ENCODE measurements at places on chromosomes 13 and 19.

DNA sequence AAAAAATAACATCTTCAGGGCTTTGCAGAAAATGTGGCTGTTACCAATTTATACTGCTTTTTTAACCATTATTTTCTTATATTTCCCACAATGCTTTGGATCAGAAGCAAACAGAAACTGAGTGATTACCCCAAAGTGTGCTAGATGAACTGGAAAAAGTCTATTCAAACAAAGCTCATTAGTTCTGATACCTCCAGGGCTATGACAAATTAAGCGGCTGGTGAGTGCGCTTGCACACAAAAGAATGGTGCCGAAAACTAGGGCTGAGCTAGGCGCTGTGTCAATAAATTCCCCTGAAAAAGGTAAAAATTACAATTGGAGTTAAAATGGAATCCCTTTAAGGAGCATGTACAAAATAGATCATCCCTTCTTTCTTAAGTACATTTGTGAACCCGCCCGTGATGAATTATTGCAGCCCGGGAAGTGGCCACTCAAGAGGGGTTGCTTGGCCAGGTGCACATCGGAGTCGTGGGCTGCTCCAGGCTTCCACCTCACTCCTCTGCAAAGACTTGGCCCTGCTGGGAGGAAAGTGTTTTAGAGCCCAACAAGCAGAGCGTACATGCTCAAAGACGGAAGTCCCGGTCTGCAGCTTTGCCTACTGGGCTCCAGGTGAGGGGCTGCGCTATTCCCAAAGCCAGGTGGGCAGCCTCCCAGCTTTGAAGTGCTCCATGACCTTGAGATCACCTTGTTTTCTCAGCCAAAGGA, 164.0 kb upstream of the ZNF507 start:
- DNase-seq: no peak

DNA sequence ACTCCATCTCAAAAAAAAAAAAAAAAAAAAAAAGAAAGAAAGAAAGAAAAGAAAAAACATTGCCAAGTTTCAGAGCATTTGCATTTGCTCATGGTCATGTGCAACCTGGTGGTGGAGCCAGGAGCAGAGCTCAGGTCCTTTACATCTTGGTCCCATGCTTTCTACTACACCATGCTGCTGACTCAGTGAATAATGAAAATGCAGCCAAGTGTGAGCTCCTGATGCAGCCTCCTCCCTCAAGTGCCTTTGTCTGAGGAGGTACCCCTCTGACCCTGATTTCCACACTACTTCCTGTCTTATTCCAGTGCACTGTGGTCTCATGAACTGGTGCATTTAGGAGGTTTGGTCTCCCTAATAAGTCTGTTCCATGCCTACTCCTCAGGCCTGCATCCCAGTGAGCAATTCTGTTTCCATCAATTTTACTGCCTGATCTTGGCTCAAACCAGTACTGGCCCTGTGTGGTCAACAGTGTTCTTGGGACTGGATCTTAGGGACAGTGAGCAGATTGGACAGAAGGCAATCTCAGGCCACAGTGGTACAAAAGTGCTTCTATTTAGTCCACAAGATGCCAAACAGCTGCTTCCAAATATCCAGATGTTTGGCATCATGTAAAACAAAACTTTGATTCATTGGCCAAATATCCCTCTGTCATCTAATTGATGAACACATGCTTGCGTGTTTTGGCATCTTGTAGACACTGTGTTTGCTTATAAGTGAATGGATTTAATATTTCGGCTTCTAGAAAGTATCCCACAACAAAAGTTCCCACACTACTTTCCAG, 28.8 kb upstream of the LRCH1 start:
- peak; percentile 79 for DNase-seq

GRCh38 chr13:45368571-45368970, 27.6 kb upstream of the TPT1 start:
- DNase-seq: peak; percentile 61

- peak; percentile 56 for DNase-seq
Measured at GRCh38 chr13:69545551-69545950, 562.1 kb upstream of the ATXN8OS start.

DNA sequence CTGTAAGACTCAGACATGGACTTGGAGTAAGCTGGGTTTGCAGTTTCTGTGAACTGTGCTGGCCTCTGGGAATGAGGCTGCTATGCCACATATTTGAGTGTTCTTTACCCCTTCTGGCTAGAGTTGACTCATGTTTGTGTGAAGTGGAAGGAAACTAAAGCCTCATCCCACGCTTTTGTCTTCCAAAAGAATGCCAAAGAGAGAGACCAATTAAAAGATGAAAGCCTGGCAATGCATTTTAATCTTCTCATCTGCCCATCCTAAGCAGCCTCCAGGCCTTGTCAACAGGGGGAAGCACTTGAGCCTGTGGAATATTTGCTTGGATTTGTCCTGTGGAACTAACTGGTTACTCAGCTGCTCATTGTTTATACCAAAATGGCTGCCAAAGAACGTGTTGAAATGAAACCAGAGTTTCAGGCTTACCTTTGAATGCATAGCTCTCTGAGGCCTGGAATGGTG, 49.1 kb downstream of the LMO7 start:
- peak; percentile 77 for DNase-seq

DNA sequence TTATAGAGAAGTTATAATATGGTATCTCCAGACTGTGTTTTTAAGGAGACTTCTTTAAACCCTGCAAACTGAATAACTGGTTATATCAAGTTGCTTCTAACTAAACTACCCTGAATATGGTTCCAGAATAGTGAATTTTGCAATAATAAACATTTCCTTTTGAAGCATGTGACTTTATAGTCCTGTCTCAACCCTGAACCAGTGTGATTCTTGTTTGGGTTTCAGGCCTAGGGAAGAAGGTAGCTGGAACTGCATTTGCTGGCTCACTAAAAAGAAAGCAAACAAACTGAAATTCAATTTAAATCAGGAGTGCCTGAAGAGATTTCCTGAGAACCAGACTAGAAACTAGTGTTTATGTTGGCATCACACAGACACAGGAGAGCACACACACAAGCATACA, 4.9 kb downstream of the ARHGEF7 start:
- DNase-seq: no peak

DNA sequence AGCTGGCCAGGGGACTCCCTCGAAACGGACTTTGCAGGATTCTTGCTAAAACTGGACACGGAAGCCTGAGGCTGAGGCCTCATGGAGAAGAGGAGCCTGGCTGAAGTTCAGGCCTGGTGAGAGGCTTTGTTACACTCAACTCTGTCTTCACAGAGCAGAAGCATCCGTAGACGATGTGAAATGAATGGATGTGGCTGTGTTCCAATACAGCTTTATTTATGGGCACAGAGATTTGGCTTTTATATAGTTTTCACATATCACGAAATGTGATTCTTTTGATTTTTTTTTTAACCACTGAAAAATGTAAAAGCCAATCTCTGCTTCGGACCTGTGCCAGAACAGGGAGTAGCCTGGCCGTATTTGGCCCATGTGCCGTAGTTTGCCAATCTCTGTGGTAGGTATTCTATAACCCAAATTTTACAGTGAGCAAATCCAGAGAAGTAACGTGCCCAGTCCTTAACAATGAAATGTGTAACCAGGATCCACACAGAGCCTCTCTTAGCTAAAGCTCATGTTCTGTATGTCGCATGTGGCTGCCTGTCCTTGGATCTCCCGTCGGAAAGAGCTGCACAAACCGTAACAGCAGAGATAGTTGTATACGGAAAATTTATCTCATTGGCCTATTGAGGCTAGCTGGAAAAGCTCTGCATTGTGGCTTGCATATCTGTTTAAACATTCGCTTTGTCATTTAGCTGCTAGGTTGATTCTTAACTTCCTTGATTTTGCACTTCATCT, 171.6 kb upstream of the RNF113B start:
- no peak for DNase-seq

GRCh38 chr19:10593148-10593547, 6.0 kb upstream of the AP1M2 start:
- no peak for DNase-seq

GRCh38 chr13:27712421-27712820, 79.9 kb upstream of the GSX1 start:
- DNase-seq: peak; percentile 13

GRCh38 chr13:53200075-53200474, 171.5 kb downstream of the OLFM4 start:
- DNase-seq: no peak

DNA sequence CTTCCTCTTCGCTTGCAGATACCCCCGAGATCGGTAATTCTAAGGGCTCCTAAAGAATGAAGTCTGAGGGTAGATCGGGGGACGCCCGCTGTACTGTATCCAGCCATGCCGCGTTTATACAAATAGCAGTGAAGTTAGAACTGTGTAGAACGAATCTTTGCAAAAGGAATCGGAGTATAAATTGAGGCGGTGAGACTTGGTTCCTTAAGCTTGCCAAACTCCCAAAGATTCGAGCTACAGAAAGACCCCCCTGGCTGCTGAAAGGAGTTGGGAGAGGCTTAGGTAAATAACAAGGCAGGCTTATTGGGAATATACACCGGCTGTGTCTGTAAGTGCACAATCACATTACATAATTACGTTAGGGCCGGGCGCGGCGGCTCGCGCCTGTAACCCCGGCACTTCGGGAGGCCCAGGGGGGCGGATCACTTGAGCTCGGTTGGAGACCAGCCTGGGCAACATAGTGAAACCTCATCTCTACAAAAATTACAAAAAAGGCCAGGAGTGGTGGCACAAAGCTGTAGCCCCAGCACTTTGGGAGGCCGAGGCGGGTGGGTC, 12.2 kb downstream of the TMEM160 start:
- peak; percentile 29 for DNase-seq

DNA sequence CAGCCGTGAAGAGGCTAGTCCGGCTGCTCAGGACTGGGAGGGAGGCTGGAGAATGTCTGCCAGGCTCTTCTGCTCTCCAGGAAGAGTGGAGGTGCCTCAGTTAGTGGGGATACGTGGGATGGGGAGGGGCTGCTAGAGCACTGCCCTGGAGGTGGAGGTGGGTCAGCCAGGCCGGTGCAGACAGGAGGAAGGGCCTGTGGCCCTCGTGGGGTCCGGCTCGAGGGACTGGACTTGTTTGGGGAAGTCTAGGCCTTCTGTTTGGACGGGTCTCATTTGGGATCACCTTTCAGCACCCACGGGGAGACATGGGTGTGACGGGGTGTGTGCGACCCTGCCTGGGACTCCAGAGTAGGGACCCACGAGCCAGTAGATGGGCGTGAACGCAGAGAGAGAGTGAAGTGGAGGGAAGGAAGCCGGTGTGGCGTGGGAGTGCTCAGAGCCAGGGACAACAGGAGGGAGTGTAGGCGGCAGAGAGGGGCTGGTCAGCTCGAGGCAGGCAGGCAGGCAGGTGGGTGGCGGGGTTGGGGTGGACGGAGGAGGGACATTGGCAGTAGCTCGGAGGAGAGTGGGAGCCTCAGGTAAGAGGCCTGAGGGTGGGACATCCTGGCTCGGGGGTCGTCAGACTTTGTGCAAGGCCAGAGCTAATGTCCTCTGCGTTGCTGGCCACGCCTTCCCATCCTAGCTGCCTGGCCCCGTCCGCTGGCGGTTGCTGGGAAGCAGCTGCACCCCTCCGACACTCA, 11.5 kb downstream of the EPN1 start:
- DNase-seq: no peak

GRCh38 chr13:75864718-75865117, 228.6 kb downstream of the LMO7 start:
- no peak for DNase-seq

- DNase-seq: no peak
Measured at GRCh38 chr13:92886535-92887077, 340.0 kb upstream of the GPC6 start.

- DNase-seq: no peak
Measured at GRCh38 chr19:31821346-31821745, 472.1 kb upstream of the TSHZ3 start.

DNA sequence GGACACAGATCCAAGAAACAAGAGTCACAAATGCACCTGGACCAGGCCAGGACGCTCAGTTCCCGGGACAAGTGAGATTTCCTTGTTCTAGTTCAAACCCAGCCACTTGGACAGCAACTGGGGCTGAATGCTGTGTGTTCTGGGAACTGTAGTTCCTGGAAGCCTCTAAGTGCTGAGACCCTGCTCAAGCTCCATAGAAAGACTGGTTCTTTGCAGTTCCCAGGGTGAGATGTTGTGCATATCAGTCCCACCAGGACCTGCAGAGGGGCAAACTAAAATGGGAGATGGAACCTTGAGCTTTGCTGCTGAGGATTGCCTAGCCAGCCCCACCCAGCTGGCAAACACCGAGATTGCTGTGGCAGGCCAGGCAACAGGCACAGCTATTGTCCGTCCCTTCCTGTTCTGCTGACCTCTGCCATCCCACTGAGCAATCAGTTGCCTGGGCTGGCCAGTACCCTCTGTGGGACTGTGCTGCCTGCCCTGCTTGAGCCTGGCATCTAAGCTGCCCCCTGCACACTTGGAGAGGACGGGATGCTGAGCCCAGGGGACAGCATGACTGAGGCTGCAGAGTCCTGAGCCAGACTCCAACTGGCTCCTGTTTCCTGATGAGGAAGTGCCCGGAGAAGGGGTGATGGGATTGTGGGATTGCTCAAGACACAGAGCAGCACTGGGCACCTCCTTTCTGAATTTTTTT, 1.4 kb upstream of the GIPC1 start:
- peak; percentile 60 for DNase-seq

GRCh38 chr19:15196360-15197005, 4.3 kb downstream of the NOTCH3 start:
- DNase-seq: no peak

DNA sequence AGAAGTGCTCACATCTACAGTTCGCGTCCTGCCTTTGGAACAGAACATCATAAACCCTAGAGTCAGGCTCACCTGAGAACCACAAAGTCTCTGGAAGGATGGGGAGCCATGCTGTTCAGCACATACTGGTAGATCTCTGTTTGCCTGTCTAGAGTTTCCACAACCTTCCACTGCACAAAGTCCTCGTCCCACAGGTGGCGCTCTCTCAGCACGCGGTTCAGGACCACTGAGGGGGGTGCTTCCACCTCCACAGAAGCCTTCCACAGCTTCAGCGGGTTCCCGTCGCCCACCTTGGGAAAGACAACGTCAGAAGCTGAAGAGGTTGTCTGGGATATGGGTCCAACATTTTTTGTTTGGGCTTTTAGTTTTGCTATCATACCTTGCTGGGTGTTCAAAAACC, 93.6 kb downstream of the KL start:
- DNase-seq: no peak

DNA sequence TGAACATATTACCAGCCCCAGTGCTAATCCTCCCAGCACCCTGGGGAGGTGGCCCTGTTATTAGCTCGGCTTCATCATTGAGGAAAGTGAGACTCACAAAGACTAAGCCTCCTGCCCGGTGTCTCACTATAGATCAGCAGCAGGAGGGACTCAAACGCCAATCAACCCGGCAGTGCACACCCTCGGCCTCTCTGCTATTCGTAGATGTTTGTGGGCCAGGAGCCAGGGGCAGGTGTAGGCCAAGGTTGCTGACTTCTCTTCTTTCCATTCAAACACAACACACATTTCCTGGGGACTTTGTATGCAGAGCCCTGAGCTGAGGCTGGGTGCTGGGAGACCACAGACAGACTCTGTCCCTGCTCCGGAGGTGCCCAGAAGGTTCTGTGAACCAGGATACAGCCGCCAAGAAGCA, 9.4 kb upstream of the SBK3 start:
- DNase-seq: no peak

- no peak for DNase-seq
Measured at GRCh38 chr13:77916488-77916887, 2.1 kb downstream of the EDNRB start.
